ENCODE measurements at places on chromosomes 1 and 21.
A peak's percentile ranks its signal among the peaks of the same experiment; 100 is the strongest.

- no peak for DNase-seq
These were observed 25.8 kb upstream of the ST6GALNAC5 start for GRCh38 chr1:76841460-76841859.

GRCh38 chr1:14067036-14067435 lies 367.0 kb downstream of the PRDM2 start:
- no peak for DNase-seq

DNA sequence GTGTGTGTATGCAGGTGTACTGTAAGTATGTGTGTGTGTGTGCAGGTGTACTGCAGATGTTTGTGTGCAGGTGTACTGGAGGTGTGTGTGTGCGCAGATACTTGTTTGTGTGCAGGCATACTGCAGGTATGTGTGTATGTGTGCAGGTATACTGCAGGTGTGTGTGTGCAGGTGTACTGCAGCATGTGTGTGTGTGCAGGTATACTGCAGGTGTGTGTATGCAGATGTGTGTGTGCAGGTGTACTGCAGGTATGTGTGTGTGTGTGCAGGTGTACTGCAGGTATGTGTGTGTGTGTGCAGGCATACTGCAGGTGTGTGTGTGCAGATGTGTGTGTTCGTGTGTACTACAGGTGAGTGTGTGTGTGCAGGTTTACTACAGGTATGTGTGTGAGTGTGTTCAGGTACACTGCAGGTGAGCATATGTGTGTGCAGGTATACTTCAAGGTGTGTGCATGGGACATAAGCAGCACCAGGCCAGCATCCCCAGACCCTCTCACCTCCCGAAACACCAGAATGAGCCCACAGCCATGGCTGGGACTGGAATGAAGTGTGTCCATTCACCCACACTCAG lies 97.5 kb downstream of the DMRTB1 start:
- no peak for DNase-seq

- DNase-seq, result no peak
These were observed 949 bp downstream of the KRTAP10-1 start for GRCh38 chr21:44539046-44539445.

DNA sequence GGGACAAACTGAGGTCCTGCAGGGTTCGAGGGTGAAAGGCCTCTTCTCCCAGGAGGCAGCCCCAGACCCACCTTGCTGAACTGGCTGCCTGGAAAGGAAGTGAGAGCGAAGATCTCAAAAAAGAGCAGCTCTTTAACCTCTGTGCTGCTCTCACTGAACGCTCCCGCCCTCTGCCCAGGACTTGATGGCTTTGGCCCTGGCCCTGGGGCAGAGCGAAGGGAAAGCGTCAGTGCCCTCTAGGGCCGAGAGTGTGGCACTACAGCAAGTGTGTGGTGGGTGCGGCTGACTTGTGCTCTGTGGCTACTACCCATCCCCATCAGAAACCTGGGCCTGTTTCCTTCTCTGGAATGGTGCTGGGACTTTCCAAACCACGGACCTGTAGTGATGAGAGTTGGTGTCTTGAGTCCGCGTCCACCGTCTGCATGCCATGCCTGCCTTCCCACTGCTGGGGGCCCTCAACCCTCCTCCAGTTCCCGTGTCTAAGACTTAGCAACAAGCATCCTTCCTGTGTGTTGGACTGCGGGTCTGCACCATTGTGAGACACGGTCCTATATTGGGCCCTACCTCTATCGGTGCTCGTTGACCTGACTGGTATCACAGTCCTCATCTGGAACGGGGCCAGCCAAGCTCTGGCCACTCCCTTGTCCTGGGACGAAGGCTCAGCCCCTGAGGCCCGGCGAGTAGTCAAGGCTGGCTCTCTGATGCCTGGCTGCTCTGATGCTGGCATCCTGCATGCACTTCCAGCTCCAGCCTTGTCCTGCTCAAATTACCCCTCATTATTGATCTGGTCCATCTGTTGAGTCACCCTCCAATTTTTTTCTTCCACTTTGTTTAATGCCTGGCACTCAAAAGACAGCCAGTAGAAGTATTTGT lies 180.3 kb downstream of the DISC1 start:
- DNase-seq, result peak; percentile 83

- DNase-seq, result no peak
These were observed 17.4 kb upstream of the GPR153 start for GRCh38 chr1:6278263-6278662.

DNA sequence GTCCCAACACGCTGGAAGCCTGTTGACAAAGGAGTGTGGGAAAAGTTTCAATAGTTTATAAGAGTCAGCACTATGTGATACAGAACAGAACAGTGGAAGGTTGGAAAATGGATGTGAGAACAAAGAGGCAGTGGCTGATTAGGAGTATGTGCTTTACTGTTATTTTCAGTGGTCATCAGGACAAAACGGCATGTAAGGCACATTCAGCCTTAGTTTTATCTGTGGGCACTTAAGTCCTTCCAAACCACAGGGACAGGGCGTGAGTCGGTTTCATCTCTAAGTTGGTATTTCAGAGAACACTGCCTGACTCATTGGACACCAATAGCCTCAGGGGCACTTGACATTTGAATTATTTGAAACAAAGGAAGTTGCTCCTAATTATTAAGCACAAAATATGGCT lies 306.9 kb downstream of the ASTN1 start:
- DNase-seq, result no peak

DNA sequence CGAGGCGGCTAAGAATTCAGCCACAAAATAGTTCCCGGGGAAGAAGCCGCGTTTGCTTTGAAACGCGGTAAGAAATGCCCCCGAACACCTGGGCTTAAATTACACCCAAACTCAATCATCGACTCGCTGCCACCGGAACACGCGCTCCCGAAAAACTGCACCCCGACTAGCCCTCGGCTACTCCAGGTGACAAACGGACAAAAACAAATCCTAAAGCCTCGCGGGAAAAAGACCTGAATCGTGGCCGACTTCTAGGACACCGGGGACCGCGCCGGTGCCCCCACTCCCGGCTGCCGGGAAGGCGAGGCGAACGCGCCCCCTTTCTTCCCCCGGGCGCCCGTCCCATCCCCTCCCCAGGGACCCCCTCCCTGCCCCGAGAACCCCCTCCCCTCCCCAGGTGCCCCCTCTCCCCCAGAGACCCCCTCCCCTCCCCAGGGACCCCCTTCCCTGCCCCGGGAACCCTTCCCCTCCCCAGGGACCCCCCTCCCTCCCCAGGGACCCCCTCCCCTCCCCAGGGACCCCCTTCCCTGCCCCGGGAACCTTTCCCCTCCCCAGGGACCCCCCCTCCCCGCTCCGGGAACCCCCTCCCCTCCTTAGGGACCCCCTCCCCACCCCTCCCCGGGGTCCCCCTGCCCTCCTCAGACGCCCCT lies 628 bp downstream of the C1orf159 start:
- no peak for DNase-seq

GRCh38 chr1:59401581-59401980 lies 104.7 kb downstream of the FGGY start:
- DNase-seq, result no peak

DNA sequence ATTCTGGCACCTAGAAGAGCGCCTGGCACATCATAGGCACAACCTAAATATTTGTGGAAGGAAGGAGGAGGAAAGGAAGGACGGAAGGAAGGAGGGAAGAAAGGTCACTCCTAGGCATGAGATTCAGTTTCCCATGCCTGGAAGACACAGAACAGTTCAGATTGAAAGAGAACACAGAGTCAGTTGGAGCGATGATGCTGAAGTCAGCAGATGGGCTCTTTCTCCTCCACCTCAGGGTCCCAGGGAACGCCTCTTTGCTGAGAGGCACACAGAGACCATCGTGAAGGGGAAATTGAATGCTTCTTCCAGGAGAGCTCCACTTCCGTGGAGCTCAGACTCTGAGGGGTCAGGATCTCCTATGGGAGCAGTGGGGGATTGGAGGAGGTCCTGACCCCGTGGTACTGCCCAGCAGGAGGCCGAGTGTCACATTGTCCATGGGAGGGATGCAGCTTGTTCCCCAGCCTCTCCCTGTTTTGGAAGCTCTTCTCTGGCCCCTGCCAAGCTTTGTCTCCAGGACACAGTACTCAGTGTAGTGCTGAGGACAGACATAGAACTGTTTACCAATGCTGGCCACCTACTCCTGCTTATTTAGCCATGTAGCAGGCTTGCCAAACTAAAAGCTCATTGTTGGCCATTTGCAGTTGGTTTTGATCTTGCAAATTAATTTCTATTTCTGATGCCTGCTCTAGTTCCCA lies 2.4 kb downstream of the MYBPHL start:
- no peak for DNase-seq

- peak; percentile 60 for DNase-seq
These were observed 7.7 kb upstream of the MPZL1 start for GRCh38 chr1:167714098-167714438.

- DNase-seq, result no peak
These were observed 13.8 kb upstream of the AVPR1B start for GRCh38 chr1:206131037-206131436.

DNA sequence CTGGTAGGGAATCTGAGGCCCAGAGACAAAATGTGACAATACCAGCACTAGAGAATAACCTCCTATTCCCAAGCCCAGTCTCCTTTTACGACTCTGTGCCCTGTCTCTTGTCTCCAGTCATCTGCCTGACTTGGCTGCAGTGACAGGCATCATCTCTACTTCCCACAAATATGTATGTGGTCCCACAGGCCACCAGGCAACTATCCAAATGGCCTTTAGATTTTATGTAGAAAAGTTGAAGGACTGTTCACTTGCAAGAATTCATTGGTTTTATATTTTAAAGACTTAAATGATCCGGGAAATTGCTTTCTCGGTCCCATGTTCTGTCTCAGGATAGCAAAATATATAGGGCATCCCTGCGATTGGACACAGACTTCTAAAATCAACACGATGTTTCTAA lies 11.6 kb downstream of the KRTAP24-1 start:
- DNase-seq, result no peak

DNA sequence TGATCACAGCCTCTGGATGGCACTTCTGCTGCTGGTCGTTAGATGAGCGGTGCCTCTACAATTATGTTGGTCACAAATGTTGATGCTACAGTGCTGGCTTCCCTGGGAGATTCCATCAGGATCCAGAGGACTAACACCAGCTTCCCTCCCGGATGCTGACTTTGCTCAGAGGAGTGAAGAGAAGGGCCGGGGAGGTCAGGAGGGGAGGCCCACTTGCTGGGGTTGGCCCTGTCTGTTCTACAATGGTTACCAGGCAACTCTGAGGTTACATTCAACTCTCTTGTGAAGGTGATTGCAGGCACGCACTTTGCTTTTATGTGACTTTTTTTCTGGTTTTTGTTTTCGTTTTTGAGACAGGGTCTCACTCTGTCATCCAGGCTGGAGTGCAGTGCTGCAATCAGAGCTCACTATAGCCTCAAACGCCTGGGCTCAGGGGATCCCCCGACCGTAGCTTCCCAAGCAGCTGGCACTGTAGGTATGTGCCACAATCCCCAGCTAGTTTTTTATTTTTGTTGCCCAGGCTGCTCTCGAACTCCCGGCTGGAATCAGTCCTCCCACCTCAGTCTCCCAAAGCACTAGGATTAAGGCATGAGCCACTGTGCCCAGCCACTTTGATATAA lies 112.5 kb downstream of the ADSS2 start:
- no peak for DNase-seq

GRCh38 chr21:33703750-33704606 lies 61.7 kb downstream of the ITSN1 start:
- no peak for DNase-seq

GRCh38 chr1:143691971-143692529 lies 279.7 kb downstream of the FAM72C start:
- no peak for DNase-seq

GRCh38 chr1:71047635-71048607 lies at the start of gene PTGER3:
Gene PTGER3 (minus strand): TSS chr1:71047816. CDS start chr1:71047577, 239 bp downstream.
- peak; percentile 12 for DNase-seq

GRCh38 chr1:240295811-240296210 lies 204.1 kb downstream of the FMN2 start:
- no peak for DNase-seq

- DNase-seq, result no peak
These were observed 51.9 kb upstream of the EDN2 start for GRCh38 chr1:41536361-41536802.
